ENCODE measurements at places on chromosomes 6 and 20.

GRCh38 chr6:109834131-109834530 is 143.0 kb downstream of the FIG4 start:
- peak; percentile 6 for DNase-seq

- DNase-seq, result no peak
Observed at GRCh38 chr20:25285856-25286798, 38.2 kb downstream of the PYGB start.

DNA sequence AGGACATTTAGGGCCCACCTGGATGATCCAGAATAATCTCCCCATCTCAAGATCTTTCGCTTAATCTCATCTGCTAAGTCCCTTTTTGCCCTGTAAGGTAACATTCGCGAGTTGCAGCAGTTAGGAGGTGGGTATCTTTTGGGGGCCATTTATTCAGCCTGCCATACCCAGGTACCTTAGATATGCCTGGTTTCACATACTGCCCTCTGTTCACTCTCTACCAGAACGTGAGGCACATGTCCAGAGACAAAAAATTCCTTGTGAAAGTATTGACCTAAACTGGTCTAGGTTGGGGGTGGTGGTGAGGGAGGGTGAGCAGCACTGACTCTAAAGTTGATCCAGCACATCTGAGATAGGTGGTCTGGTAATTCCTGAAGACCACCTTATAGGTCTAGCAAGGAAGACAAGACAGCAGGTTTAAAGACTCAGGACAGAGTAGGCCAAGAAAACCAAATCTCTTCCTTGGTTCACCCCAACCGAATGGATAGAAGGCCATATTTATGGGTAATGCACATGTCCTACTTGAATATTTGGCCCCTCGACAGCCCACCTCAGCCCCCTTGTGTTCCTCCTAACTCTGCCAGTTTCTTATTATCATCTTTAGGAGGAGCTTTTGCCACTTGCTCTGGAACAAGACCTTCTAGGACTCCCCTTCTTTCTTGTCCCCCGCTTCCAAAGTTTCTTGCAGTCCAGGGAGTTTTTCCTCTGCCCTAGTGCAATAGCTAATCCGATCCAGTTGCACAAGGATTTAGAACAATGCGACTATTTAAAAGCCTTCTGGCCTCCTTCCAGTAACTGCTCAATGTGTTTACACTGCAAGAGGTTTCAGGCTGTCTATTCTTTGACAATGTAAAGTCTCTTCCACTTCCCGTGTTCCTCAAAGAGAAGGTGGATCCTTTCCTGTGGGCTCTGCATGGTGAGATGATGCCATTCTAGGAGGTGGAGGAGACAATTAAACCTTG is 213.0 kb upstream of the LAMP5 start:
- peak; percentile 59 for DNase-seq

GRCh38 chr6:62217866-62218265 is 68.2 kb downstream of the KHDRBS2 start:
- no peak for DNase-seq

DNA sequence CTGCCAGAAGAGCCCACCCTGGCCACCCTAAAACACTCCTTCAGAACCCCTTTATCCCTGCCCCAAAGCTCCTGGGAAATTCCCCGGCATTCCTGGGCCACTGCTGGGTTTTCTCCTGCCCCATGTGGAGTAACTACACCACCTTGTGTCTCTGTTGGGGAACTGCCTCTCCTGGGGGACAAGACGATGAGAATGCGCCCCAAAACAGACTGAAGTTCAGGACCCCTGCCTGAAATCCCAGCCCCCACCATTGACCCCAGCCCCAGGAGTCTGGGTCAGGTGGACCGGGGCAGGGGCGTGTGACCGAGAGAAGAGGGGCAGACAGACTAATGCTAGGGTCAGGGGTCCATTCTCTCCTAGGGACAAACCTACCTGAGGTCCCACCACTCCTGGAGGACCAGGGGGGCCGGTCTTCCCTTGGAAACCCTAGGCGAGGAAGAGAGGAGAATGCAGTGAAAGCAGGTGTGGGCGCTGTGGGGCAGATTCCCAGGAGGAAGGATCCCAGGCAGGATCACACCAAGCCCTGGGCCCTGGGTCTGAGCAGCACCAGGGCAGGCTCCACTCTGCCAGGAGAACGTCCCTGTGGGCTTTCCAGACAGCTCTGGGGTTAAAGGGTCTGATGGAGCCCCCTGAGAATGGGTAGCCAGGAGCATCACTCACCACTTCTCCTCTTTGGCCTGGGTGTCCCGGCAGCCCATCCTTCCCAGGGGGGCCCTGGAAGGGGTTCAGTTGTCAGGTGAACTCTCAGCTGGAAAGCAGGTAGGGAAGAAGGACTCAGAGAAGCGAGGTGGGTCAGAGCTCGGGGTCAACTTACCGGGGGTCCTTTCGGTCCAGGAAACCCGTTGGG is 19.4 kb downstream of the COL11A2 start:
- no peak for DNase-seq

DNA sequence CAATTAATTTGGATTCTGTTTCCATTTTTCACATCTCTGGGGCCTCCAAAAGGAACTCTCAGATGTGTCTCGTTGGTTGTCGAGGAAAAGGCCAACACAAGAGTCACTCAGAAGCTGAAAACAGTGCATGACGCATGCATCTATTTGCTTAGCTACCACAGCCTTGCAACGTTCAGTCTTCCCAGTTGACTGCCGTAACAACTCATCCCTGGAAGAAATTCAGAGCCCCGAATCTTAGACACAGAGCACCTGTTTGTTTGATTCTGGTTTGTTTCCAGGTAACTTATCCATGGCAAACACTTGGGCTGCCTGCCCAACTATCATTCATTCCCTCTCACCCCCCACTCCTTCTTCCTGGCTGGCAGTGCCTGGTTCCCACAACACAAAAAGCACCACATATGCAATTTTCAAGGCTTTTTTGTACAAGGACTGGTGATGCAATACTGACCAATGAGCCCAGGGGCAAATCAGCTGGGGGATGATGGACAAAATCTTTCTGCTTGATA is 60.5 kb downstream of the ZMYND8 start:
- no peak for DNase-seq

DNA sequence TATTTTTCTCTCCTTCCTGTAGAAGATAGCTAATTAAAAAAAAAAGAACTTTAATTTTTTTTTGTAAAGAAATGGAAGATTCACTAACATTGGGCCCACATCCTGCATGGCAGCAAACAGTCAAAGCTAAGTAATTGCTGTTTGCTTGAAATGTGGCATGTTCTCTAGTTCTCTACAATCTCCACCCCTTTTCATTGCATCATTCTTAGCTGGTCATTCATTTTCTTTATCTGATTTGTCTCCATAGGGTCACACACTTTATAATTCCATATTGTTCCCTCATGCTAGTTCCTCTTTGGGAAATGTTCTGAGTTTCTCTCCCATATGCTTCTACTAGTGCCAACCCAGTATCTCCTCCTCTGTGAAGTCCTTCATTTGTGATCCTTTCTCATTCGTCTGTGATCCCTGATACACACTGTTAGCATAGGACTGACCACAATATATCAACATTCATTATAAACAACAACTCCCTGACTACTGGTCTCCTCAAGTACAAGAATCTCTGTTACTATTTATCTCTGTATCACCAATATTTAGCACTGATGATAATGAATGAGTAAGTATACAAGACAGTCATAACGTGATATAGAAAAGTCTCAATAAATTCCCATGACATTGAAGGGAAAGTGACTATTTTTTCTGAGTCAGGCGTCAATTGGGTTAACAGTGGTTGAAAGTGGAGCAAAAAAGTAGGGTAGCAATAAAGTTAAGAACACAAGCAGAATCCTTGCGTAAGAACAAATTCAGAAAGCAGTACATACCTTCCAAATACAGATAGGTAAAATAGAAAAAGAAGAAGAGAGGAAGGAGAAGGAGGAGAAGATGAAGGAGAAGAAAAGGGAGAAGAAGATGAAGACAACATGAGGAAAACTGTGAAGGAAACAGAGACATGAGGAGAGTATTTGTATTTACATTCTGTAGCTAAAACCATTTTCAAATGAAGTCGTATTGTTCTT is 33.2 kb upstream of the MYB start:
- no peak for DNase-seq

- DNase-seq, result no peak
Observed at GRCh38 chr20:38931984-38932383, 5.8 kb downstream of the FAM83D start.

- peak; percentile 83 for DNase-seq
Observed at GRCh38 chr6:18062733-18063132, 59.7 kb downstream of the NHLRC1 start.

DNA sequence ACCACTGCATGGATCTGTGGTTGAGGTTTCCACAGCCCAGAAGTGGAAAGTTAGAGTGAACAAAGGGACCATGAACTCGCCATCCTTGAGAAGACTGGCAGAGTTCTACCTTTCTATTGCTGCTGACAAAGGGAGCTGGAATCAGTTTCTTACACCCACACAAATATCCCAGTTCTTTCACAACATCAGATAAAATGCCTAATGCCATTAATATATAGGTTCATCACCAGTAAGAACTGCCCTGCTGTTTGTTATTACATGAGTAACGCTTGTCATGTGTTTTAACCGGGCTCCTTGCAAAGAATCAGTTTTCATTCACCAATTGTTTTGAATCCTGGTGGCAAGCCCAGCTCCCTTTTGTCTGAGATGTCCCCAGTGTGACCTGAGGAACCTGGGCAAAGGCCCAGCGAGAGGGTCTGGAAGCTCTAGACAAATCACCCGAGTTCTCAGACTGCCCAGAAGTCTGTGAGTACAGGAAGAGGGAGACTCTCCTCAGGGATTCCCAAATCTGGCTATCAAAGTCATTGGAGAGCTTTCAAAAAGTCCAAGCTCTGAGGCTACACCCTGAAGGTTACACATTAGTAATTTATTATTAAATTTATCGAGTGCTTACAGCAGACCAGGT is 7.5 kb upstream of the CD164 start:
- no peak for DNase-seq

DNA sequence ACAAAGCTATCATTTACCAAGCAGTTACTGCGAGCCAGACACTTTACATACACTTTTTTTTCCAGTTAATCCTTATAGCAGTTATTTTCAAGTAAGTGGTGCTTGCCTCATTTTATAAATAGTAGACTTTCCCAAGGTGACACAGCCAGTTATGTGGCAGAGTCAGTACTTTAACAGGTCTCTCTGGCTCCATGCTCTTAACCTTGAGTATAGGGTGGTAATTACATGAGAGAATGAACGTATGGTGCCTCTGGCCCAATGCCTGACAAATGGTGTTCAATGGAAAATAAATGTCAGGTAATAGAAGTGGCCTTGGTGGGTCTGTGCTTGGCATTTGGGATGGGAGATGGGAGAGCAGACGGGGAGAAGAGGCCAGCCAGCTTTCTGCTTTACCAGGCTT is 316.3 kb downstream of the SLC35F1 start:
- no peak for DNase-seq

GRCh38 chr20:9081423-9081966 is 12.6 kb downstream of the PLCB4 start:
- no peak for DNase-seq

GRCh38 chr20:46546936-46547335 is 3.5 kb downstream of the OCSTAMP start:
- no peak for DNase-seq

DNA sequence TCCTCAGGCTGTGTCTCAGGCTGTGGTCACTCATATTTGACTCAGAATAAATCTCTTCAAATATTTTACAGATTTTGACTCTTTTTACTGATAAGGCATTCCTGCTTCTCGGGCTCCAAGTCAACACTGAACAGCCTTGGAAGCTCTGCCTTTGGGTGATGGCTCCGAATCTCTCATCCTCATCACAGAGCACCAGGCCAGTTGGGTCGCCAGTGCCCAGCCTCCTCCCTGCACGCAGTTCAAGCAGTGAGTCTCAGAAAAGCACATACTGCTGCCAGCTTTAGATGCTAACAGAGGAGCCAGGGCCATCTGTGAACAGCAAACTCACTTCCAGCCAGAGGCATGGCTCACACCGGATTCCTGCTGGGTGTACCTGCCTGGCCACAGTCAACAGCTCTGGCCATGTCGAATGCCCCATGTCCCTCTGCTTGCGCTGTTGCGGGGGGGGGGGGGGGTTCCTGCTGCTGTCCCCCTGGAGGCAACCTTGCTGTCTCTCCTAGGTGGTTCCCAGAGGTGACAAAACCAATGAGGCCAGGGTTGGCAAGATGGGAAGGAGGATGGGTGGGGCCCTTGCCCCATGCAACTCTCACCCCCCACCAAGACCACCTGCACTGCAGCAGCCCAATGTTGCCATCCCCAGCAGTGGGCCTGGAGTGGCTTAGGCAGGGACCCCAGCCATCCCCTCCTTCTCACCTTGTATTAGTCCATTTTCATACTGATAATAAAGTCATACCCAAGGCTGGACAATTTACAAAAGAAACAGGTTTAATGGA is 248.8 kb downstream of the ERMARD start:
- no peak for DNase-seq

GRCh38 chr6:156508923-156509322 is 268.3 kb upstream of the ARID1B start:
- no peak for DNase-seq

DNA sequence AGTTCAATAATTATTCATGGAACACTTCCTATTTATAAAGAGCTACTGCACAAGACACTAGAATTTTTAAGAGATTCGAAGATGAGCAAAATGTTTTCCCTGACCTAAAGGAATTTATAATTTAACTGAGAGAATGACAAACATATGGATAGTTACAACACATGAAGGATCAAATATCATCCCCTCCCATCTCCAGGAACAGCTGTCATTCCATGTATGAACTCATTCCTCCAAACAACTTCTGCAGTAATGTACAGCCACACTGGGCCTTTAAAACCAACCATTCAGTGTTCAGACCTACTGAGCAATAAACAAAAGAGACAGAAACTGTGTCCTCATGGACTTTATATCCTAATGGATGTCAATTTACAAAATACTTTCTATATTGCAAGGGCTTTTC is 87.8 kb downstream of the KIF16B start:
- peak; percentile 38 for DNase-seq

- no peak for DNase-seq
Observed at GRCh38 chr6:90765895-90766294, 179.0 kb upstream of the MAP3K7 start.

DNA sequence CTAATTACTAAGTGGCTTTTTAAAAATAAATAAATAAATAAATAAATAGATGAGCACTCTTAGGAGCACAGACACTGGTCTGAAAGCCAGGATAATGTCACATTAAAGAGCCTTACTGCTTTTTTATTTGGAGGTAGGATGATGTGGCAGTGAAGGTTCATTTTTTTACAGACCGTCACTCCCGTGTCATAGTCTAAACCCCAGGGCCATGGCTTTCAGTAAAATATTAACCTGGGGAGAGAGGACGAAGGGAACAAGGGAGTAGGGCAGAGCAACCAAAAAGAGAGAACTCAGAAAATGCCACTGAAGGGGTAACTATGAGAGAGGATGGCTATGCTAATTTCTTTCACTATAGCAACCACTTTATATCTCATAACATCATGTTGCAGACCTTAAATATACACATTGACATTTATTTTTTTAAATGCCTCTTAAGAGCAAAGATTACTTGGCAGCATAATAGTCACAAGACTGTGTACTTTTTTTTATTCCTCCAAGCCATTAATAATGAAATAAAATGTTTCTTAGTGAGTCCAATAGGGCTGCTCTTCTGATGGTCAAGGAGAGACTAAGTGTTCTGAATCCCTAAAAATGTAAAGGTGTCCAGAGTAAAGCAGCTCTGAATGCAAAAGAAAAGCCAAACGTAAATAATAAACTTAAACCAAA is 100.9 kb upstream of the SIM1 start:
- DNase-seq, result no peak

GRCh38 chr6:119880840-119881239 is 531.3 kb upstream of the MAN1A1 start:
- no peak for DNase-seq
